ENCODE measurements at places on chromosomes 4 and X.
A peak's percentile ranks its signal among the peaks of the same experiment; 100 is the strongest.

DNA sequence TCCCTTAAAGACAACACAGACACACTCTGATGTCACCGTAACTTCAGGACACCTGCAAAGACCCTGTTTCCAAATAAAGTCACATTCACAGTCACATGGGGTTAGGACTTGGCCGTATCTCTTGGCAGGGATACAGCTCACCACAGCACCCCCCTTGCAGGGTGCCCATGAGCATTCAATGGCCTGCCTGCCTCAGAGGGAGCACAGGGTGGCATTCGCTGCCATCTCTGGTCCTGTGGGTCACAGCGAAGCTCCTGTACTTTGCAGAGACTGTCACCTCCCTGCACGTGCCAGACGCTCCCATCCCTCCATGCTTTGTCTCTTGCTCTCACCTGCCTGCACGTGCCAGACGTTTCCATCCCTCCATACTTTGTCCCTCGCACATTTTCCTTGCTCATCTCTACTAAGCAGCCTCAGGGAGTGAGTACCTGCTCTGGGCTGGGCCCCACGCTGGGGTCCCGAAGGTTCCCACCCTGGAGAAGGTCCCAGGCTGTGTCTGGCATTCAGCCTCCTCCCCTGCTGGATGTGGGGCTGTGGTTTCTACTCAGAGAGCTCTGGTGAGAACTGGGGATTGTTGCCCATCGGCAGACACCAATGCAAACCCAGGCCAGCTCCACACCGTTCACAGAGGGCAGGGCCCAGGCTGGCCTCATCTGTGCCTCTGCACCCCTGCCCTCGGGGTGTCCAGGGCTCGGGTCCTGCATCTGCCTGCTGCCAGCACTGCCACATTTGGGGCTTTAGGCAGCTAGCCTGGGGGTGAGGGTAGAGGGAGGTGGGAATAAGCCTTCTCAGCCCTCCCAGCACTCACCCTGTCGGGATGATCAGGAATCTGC lies 15.8 kb downstream of the HTRA3 start:
- H3K4me1 ChIP-seq, result peaks cover 12% of the 10 kb centered on the region
- no peak overlapping the region for H3K4me3 ChIP-seq
- H3K27ac ChIP-seq, result peak overlapping the region; percentile 22

DNA sequence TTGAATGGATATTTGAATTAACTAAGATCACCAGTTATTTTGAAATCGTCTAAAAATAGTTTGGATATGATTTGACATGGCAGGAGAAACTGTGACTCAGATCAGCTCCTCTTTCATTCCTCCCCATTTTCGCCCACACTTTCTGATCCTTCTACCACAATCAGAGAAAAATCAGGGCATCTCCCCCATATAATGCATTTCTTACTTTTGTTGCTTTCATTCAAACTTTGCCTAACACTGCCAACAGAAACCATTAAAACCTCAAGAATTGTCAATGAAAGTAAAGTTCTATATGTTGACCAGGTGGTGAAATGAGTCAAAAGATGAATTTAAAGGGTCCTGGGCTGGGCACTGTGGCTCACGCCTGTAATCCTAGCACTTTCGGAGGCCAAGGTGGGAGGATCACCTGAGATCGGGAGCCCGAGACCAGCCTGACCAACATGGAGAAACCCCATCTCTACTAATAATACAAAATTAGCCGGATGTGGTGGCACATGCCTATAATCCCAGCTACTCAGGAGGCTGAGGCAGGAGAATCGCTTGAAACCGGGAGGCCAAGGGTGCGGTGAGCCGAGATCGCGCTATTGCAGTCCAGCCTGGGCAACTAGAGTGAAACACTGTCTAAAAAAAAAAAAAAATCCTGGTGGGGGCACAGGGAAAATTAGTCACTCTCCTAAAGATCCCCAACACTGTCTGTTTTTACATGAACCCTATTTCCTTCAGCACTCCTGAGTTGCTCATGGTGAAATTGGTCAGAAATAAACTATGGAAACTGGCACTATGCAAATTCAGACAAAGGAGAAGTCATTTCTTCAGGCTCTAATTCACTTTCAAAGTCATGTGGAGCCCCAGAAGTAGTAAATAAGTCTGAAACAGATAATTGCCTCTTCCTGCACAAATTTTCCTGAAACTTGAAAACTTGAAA lies 122.8 kb upstream of the NOCT start:
- no peaks in the 10 kb centered on the region for H3K4me1 ChIP-seq
- H3K4me3 ChIP-seq, result no peak overlapping the region
- no peak overlapping the region for H3K27ac ChIP-seq

DNA sequence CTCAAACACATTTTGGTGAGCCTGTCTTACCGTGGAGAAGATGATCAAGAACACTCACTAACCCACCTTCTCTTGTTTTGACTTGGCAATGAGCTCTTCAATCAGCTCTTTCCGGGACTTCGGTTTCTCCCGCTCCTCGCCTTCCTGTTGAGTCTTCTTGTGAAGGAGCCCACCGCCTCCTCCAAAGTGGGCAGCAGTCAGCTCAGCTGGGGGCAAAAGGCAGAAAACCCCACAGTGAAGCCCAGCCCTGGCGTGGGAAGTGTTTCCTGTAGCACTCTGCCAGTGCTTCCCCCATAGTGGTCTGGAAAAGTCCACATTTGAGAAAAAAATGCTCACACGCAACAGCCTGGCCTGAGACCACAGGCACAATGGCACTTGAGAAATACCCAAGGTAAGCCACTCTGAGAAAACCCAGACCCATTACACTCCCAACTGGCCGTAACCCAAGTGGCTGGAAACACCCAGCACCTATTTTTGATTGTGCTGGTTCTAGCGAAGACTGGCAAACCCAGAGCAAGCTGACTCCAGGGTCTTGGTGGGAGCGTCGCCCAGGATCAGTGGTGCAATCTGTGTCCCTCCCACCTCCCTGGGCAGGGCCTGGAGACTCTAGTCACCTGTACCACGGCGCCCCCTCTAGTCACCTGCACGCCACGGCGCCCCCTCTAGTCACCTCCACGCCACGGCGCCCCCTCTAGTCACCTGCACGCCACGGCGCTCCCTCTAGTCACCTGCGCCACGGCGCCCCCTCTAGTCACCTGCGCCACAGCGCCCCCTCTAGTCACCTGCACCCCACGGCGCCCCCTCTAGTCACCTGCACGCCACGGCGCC lies 8.6 kb downstream of the NOP14 start:
- DNase-seq, result no peak
- peaks cover 87% of the 10 kb centered on the region for H3K36me3 ChIP-seq
- no peak overlapping the region for H3K4me3 ChIP-seq
- peaks cover 8% of the 10 kb centered on the region for H3K4me1 ChIP-seq

GRCh38 chr4:7032596-7032995 lies 10.6 kb upstream of the TADA2B start:
- DNase-seq, result no peak
- peaks cover 43% of the 10 kb centered on the region for H3K36me3 ChIP-seq
- no peaks in the 10 kb centered on the region for H3K27me3 ChIP-seq
- H3K4me1 ChIP-seq, result no peaks in the 10 kb centered on the region

- no peak for DNase-seq
- H3K27ac ChIP-seq, result peak overlapping the region; percentile 40
- H3K4me1 ChIP-seq, result no peaks in the 10 kb centered on the region
- no peaks in the 10 kb centered on the region for H3K27me3 ChIP-seq
- H3K4me3 ChIP-seq, result peak overlapping the region; percentile 52
- H3K36me3 ChIP-seq, result no peaks in the 10 kb centered on the region
Measured at GRCh38 chrX:153818571-153819383, 11.6 kb downstream of the PDZD4 start.

GRCh38 chr4:186633844-186634243 lies 78.5 kb upstream of the MTNR1A start:
- H3K4me3 ChIP-seq, result no peak overlapping the region
- no peaks in the 10 kb centered on the region for H3K4me1 ChIP-seq
- no peaks in the 10 kb centered on the region for H3K27me3 ChIP-seq
- no peak for DNase-seq

DNA sequence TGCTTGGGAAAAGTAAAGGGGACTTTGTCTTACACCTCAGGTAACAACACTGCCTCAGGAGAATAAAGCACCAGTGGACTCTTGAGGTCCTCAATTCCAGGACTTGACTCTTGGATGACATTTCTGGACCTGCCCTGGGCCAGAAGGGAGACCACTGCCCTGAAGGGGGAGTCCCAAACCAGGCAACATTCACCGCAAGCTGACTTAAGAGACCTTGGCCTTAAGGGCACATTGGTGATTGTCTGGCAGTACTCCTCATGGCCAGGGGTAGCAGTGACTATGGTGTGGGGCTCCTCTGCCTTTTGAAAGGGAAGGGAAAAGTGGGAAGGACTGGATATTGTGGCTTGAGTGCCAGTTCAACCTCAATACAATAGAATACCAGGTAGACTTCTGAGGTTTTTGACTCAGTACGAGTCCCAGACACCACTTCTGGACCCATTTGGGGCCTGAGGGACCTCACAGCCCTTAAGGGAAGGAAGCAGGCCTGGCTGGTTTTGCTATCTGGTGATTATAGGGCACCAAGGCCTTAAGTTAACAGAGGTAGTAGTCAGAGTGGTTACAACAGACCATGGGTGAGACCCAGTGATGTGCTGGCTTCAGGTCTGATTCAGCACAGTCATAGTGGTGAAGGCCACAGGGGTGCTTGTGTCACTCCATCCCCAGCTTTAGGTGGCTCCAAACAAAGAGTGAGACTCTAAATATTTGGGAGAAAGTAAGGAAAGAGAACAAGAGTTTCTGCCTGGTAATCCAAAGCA lies 121.2 kb upstream of the TET2 start:
- no peaks in the 10 kb centered on the region for H3K36me3 ChIP-seq
- H3K27ac ChIP-seq, result no peak overlapping the region
- H3K4me1 ChIP-seq, result no peaks in the 10 kb centered on the region
- no peak overlapping the region for H3K4me3 ChIP-seq
- DNase-seq, result no peak
- H3K27me3 ChIP-seq, result no peaks in the 10 kb centered on the region

All from heart right ventricle (tissue), 16 donors.